Hematopoietic multipotent progenitor cell (in vitro differentiated cells): ENCODE measurements at places on chromosomes 7 and 10.

DNA sequence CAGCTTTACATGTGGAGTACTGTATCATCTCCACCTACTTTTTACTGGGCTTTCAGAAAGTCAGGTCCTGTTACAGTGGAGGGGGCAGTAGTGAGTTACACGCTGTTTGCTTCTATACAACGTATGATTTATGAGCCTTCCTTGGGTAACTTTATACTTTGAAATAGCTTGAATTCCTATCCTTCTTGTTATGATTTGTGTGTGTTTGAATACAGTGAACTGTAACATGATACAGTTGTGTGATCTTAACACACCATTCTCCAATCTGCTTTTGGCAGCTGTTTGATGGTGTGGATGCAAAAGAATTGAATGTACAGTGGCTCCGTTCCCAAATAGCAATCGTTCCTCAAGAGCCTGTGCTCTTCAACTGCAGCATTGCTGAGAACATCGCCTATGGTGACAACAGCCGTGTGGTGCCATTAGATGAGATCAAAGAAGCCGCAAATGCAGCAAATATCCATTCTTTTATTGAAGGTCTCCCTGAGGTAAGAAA lies 41.7 kb downstream of the SP8 start:
- DNase-seq: no peak

DNA sequence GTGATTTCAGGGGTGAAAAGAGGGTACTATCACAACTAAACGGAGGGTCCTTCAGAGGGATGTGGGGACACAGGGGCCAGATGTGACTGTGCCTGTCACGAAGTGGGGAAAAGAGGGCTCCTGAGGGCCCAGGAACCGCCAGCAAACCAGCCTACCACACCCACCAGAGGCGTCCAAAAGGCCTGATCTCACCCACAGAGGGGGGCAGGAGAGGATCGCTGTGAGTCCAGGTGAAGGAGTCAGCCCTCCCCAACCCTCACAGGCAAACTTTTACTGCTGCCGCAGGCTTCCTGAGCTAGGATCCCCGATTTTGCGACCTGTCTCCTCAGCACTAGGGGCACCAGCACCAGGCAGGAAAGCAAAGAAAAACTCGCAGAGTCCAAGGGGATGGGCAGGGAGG lies 64.7 kb downstream of the HIPK2 start:
- no peak for DNase-seq

GRCh38 chr7:36244429-36244828 lies 91.4 kb downstream of the EEPD1 start:
- no peak for DNase-seq

- DNase-seq: no peak
Observed at GRCh38 chr10:102400076-102400475, 4.6 kb downstream of the NFKB2 start.

DNA sequence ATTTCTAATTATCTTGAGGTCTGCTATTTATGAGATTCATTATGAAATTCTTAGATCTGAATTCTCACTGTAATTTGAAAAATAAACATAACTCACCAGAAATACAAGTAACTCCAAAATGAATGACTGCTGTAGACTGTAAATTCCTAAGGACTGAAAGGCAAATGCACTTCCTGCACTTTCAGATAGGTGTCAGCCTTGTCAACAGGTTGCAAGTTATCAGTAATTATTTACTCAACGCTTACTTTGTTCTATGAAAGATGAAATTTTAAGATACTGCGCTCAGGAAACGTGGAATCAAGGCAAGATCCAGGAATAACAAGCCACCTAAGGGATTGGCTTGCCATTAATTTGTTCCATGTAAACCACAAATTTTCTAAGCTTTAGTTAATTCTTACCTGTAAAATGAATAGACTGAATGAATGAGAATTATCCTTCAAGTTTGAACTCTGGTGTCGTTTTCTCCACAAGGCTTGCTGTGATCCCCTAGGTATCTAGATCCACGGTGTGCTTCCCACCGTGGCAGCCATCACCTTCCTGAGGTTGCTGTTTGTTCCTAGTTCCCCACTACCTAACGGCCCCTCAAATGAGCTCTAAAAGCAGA lies 12.6 kb downstream of the DHX32 start:
- peak; percentile 20 for DNase-seq

DNA sequence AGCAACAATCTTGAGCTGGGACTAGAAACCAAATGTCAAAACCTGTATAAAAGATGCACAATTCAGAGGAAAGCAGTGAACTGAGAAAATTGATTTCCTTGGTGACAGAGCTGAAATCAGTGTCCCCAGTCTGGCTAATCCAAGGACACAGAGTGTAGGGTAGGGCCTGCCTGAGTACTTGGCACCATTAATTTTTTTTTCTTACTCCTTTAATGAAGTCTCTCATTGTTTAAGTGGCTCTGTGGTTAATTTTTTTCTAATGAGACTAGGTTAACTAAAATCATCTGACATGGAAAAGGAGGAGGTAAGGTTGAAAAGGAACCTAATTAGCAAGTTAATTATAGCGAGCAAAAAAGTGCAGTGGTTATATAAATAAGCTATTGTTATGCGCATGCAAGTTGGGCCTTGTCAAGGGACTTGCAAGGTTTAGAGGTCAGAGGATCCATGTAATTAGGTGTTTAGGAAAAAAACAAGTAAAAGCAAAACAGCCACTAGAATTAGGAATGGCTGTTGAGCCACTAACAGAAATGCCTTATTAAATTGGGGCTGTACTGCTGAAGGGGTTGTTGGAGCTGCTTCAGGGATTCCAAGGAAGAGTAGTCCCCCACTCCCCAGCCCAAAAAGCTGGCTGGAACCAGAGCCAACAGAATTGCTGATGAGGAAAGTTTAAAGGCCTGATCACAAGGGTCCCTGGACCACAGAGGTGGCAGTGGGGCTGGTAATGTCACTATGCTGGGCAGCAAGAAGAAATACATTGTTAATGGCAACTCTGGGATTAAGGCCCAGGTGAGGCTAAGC lies 58.9 kb upstream of the STRIP2 start:
- DNase-seq: no peak

DNA sequence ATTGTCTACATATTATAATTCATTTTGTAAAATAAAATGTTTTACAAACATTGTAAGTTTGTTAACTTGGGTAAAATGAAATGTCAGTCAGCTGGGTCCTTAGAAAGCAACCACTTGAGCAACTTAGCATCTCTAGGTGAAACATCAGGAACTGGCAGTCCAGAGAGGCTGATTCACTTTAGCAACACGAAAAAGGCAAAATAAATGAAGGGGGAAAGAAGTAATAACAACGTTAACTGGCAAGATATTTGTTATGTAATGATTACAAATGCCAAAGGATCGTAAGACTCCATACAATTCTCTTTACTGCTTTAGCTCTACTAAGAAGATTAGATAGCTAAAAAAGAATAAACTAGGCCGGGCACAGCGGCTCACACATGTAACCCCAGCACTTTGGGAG lies 5.0 kb downstream of the PDZD8 start:
- DNase-seq: no peak

DNA sequence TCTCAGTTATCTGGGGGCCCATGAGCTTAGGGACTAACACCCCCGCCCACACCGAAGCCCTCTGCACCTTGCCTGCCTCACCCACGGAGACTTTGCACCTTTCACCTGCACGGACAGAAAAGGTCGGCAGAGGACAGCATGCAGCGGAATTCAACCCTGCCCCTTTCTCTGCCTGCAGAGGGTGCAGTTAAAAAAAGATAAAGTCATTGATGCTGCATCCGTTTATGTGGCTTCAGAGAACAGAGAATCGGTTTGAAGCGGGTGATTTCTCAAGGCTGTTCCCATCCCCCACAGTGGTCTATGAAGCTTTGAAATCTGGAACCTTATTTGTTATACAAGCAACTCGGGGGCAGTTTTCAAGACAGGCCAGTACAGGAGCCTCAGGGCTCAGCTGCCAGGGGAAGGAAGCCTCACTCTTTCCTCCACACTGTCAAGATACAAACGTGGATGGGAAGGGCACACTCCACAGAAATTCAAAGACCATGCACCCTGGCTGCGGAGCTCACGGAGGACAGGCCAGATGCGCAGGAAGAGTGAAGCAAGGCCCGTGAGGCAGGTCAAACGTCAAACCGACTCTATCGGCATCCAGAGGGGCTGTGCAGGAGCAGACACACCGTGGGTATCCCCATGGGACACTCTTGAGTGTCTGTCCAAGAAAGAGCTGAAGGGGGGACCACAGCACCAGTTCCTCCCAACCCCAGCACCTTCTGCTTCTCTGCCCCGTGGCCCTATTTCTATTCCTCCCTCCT lies 66.3 kb downstream of the INSIG1 start:
- DNase-seq: no peak

DNA sequence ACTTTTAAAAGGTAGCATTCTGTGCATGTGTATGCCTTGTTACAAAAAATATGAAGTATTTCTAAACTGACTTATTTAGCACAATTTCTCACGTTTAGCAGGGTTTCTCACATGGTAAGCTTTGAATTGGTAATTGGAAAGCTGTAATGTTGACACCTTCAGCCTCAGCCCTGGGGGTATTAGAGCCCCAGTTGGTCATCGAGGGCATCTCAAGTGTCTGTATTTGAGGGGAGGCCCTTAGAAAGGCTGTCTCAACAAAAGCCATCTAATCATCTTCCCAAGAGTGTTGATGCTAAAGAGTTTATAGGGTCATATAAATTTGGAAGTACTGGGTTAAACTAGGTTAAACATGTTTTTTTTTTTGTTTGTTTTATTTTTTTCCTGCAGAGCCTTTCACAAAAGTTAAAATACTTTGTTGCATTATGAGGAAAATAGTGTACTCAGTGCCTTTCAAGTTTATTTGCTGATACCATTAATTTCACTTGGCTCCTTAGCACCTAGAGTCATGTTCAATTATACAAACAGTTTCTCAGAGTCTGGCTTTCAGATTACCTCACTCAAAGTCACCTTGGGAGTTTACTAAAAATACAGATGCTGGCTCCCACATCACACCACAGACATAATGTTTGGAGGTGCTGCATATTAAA lies 134.0 kb downstream of the CD36 start:
- no peak for DNase-seq

DNA sequence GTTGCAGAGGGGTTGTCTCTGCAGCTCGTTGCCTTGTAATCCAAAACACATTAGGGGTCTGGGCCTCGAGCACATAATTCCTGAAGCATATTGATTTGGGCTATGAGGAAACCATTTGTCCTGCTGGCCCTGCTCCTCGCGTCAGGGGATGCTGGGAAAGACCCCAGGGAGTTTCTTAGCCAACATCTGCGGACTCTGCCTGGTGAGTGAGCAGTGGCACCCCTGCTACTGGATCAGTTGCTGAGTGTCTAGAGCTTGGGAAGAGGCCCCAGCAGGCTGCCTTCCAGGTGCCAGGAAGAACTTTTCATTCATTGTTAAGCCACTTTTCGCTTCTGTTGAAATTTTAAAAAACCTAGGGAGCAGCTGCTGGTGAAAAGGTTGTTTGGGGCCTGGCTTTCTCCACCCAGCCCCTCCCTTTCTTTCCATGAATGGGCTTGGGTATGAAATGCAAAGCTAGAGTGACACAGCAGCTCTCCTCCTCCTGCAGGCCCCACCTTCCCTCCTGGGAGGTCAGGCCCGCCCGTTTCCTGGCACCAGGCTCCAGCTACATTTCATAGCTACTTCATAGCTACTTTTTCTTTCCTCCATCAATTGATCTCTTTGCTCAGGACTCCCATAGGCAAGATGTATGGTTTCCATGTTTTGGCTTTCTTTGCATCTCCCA lies 26.8 kb downstream of the TACR2 start:
- no peak for DNase-seq

DNA sequence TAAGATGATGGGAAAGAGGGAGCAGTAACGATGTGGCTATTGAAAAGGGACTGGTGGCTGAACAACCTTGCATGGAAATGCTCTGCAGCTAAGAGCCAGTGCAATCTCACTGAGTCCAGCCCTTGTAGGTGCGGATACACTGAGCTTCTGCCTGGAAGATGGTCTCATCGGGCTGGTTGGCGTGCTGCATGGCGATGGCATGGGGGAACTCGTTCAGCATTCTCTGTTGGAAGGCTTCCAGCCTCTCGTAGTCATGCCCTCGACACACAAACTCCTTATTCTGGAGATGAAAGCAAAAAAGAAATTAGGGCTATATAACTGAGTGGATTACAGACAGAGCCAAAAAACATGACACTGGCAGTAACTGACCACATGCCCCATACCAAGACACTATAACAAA lies 197.8 kb upstream of the IMMP2L start:
- no peak for DNase-seq

- DNase-seq: no peak
Observed at GRCh38 chr7:152144557-152145245, 119.2 kb downstream of the GALNT11 start.

GRCh38 chr7:100914208-100914878 lies 18.7 kb upstream of the ACHE start:
- DNase-seq: no peak

DNA sequence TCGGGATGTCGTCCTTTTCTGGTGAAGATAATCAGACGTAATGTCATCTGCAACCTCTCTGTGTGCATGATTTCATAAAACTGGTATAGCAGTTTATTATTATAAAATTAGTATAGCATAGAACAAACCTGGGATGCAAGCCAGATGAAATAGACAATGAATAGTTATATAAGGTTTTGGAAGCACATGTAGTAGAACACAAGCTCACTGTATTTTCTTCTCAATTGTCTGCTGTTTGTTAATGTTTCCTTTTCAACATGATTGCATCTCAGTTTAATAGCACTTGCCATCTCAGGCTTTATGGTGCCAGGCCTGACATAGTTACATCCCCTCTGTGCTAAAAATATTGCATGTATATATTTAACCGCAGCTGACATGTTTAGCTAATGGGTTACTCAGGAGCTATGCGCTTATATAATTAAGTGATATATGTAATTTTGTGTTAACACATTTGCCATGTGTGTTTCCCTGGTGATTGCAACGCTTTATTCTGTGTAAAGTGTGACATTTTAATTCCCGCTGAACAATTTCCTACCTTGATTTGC lies 132.7 kb downstream of the ARID5B start:
- DNase-seq: no peak

GRCh38 chr7:95905167-95905566 lies 132.8 kb downstream of the DYNC1I1 start:
- no peak for DNase-seq

GRCh38 chr10:25522946-25523608 lies 348.3 kb downstream of the GPR158 start:
- DNase-seq: no peak

DNA sequence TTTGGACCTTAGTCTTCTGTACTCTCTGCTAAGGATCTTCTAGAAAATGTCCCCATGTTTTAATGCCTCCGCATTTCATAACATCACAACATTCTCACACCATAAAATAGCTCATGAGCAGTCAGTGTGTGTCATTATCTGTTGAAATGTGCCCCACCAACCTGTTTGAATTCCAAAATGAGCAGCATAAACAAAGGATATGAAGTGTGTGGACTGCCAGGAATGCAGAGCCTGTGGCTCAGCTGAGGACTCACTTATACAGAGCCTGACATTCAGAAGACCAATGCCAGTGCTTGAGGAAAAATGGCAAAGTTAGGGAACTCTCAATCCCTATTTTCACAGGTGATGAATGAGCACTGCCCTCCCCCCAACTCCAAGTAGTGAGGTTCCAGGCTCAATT lies 621.4 kb downstream of the POM121L12 start:
- DNase-seq: no peak

DNA sequence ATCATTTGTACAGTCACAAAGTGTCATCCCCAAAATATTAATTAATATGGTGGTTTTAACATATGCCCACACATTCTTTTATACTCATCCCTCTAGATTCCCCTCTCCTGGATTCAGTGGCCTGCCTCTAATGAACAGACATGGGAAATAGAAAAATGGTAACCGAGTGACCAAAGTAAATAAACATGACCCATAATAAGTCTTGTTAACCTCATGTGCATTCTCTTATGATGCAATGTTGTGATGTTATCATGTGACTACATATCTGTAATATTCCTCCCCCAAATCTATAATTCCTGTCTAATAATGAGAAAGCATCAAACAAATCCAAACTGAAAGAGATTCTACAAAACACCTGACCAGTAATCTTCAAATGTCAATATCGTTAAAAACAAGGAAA lies 164.5 kb upstream of the PRSS1 start:
- no peak for DNase-seq
